ENCODE measurements at places on chromosomes 2 and 18. TPM values are rescaled to one million over a fixed set of nuclear protein-coding genes. Genes with fewer than 3 reads are reported as not detected.

Gene KCNG2
- not detected for total RNA-seq

Gene IL1A
- total RNA-seq = not detected

Gene KLHL41
- total RNA-seq = 13.9 TPM

Gene GCKR
- total RNA-seq = not detected

Gene SERPINB10
- 2.0 TPM for total RNA-seq

DNA sequence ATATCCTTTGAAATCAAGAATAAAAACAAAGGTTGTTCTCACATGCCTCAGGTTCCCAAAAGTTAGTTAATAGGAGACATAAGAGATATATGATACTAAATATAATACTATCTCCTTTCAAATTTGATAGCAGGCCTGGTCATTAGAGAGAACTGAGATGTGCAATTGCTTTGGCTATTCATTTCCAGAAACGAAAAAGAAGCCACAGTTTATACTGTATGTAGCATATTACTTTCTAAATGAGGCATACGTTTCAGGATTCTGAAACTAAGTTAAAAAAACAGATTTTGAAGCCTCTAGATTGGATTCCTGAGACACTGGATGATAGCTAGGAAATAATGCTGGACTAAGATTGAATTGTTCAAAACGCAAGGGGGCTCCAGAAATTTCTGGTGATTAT is 7.1 kb downstream of the PPP1R1C start:
- ATAC-seq = no peak

Gene ARHGAP28
- 1.9 TPM for total RNA-seq

Data from gastroesophageal sphincter (tissue), 4 donors.